ENCODE measurements at places on chromosomes 2 and 18.

- H3K4me1 ChIP-seq, result peaks cover 5% of the 10 kb centered on the region
- no peak overlapping the region for H3K4me3 ChIP-seq
- H3K36me3 ChIP-seq, result peaks cover 23% of the 10 kb centered on the region
- no peak overlapping the region for H3K27ac ChIP-seq
These were observed 42.4 kb downstream of the CYB5A start for GRCh38 chr18:74249181-74249968.

GRCh38 chr2:199988151-199988550 is 32.8 kb downstream of the MAIP1 start:
- peaks cover 4% of the 10 kb centered on the region for H3K4me1 ChIP-seq
- H3K36me3 ChIP-seq, result no peaks in the 10 kb centered on the region
- no peak for ATAC-seq
- no peak overlapping the region for H3K4me3 ChIP-seq
- no peak overlapping the region for H3K27ac ChIP-seq
- H3K27me3 ChIP-seq, result peaks cover 4% of the 10 kb centered on the region

- no peak overlapping the region for H3K4me3 ChIP-seq
- peaks cover 47% of the 10 kb centered on the region for H3K36me3 ChIP-seq
- ATAC-seq, result no peak
These were observed 31.0 kb downstream of the INSIG2 start for GRCh38 chr2:118119158-118119727.

DNA sequence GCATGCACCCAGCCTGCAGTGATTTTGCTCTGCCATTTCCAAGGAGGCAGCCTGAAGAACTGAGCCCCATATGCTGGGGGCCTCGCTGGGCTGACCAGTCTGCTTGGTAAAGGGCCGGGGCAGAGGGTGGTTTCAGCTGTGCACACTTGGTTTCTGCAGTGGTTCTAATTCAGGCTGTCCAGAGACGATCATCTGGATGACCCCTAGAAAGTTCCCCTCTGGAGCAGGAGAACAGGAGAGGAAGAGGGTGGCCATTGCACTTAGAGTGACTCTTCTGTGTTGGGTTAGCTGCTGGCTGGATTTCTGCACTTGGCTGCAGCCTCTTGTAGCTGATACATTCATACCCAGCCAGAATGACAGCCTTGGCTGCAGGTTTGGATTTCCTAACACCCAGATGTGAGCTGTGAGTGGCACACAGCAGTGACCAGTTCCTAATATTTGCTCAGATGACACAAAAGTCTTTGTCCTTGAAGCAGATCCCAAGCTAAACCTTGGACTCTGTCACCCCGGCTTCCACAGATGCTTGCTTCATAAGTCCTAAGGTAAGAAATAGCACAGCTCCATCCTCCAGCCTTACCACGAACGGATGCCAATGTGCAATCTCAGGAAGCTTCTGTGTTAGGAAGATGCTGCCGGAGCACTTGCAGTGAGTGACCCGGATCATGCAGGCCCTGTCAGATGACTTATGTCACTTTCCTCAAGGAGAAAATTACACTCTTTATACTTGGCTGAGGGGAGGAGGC is 105.6 kb downstream of the HNRNPLL start:
- ATAC-seq, result no peak
- no peaks in the 10 kb centered on the region for H3K36me3 ChIP-seq
- peaks cover 19% of the 10 kb centered on the region for H3K27me3 ChIP-seq
- no peak overlapping the region for H3K27ac ChIP-seq
- H3K4me1 ChIP-seq, result peaks cover 5% of the 10 kb centered on the region

GRCh38 chr18:43534511-43534910 is 257.2 kb upstream of the SYT4 start:
- no peak for ATAC-seq
- no peak overlapping the region for H3K4me3 ChIP-seq
- no peaks in the 10 kb centered on the region for H3K27me3 ChIP-seq
- no peaks in the 10 kb centered on the region for H3K4me1 ChIP-seq
- no peak overlapping the region for H3K27ac ChIP-seq
- H3K36me3 ChIP-seq, result no peaks in the 10 kb centered on the region

All from activated T-helper 17 cell treated with anti-CD3 and anti-CD28 coated beads, Interleukin-2, amount 50 U/mL, for 72 hours (primary cell).